ENCODE measurements at places on chromosomes 4 and X.
A peak's percentile ranks its signal among the peaks of the same experiment; 100 is the strongest.

DNA sequence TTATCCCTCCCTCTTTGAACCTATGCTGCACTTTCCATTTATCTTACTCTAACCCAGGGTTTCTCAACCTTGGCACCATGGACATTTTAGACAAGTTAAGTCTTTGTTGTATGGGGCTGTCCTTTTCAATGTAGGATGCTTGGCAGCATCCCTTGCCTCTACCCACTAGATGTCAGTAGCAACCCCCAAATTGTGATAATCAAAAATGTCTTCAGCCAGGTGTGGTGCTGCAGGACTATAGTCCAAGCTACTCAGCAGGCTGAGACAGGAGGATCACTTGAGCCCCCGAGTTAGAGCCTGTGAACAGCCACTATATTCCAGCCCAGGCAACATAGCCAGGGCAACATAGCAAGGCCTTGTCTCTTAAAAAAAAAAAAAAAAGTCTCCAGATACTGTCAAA is 7.0 kb downstream of the LRCH2 start:
- H3K4me3 ChIP-seq: no peak overlapping the region
- H3K27me3 ChIP-seq: no peaks in the 10 kb centered on the region
- H3K4me1 ChIP-seq: no peaks in the 10 kb centered on the region
- no peaks in the 10 kb centered on the region for H3K36me3 ChIP-seq
- H3K27ac ChIP-seq: no peak overlapping the region

DNA sequence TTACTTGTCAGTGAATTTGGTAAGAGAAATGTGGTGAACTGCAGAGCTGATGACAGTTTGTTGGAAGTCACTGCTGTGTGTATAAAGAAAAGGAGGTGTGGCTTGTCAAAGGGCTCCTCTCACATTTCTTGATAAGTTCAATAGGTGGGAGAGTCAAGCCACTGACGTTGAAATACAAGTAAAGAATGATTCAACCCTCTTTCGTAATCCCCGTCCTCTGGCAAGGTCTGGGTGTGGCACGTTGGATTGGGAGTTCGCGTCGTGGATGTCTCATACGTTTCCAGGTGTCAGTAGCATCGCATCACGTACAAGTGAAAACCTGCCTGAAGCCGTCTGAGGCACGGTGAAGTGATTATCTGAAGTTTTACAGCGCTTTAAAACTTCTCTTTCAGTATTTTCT is 76.4 kb downstream of the EGF start:
- DNase-seq: no peak
- no peaks in the 10 kb centered on the region for H3K27me3 ChIP-seq
- no peaks in the 10 kb centered on the region for H3K4me1 ChIP-seq
- H3K27ac ChIP-seq: no peak overlapping the region
- no peak overlapping the region for H3K4me3 ChIP-seq

GRCh38 chr4:111718763-111719559 is 426.3 kb upstream of the FAM241A start:
- H3K27ac ChIP-seq: no peak overlapping the region
- no peak for DNase-seq
- H3K36me3 ChIP-seq: no peaks in the 10 kb centered on the region

- no peaks in the 10 kb centered on the region for H3K4me1 ChIP-seq
- H3K27ac ChIP-seq: no peak overlapping the region
- H3K4me3 ChIP-seq: no peak overlapping the region
These were observed 173.9 kb upstream of the PGRMC2 start for GRCh38 chr4:128461291-128462102.

DNA sequence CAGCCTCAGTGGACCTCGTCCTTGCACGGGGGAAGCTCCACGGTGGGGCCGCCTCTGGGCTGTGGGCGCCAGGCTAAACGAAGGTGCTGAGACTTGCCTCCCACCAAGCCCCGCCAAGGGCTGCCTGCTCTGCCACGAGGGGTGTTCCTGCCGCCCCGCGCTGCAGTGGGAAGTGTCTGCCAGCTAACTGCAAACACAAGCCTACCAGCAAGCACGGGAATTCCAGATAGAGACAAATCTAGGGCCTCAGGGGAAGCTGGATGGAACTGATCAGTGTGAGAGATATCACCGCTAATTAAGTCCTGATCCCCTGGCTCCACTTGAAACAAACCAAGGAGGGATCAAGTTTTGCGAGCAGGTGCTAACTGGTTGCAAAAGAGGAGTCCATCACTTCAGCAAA is 181.6 kb upstream of the LEF1 start:
- H3K27me3 ChIP-seq: no peaks in the 10 kb centered on the region
- DNase-seq: no peak
- H3K27ac ChIP-seq: no peak overlapping the region
- H3K36me3 ChIP-seq: no peaks in the 10 kb centered on the region
- no peak overlapping the region for H3K4me3 ChIP-seq
- H3K4me1 ChIP-seq: peaks cover 11% of the 10 kb centered on the region

GRCh38 chr4:6781113-6781512 is 1.4 kb upstream of the KIAA0232 start:
- peaks cover 3% of the 10 kb centered on the region for H3K36me3 ChIP-seq
- H3K27me3 ChIP-seq: peaks cover 11% of the 10 kb centered on the region
- H3K27ac ChIP-seq: peak overlapping the region; percentile 43
- peaks cover 20% of the 10 kb centered on the region for H3K4me1 ChIP-seq

DNA sequence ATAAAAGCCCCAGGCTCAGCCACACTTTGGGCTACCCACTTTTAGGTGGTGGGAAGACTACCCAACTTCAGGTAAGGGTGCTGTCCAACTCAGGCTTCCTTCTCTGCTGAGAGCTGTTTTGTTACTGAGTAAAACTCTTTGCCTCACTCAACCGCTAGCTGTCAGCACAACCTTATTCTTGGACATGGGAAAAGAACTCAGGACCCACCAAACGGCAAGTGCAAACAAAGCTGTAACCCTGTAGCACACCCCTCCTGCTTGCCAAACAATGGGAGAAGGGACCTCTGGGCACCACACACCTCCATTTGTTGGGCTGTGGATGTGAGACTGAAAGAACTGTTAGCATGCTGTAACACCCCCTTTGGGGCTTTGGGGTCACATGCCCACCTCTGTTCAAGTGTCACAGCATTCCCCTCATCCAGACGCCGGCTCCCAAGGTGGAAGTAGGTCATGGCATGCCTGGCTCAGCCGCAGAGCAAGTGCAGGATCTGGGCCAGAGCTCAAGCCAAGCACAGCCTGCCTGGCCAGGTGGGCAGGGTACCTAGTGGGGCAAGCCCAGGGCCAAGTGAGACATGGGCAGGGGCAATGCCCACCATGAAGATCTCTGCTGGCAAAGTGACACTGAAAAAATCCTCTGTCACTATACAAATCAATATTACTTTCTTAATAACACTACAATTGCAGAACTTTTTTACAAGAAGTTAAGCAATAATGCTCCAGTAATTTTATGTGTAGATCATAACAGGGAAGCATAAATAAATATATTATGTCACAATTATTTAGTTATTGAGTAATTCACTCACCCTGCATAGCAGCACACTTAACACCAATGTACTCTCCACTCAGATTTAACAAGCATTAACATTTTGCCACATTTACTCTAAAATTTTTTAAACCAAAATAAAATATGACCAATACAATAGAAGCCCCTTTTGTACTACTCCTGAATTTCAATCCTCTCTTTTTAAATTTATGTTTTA is 107.2 kb downstream of the TBCK start:
- H3K4me1 ChIP-seq: no peaks in the 10 kb centered on the region
- H3K27ac ChIP-seq: no peak overlapping the region
- peaks cover 1% of the 10 kb centered on the region for H3K27me3 ChIP-seq
- no peak for DNase-seq

DNA sequence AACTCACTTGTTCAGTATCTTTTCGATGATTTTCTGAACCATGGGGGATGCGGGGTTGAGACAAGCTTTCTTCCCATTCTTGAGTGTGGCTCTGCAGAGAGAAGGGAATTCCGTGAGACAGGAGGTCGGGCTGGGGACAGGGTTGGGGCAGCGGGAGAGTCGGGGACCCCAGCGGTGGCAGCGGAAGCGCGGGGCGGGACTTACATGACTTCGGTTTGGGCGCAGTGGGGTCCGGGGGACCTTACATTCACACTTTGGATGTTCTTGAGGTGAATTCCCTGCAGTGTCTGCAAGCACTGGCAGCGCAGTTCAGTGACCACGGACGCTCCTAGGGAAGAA is 434 bp downstream of the CXCL3 start:
- no peaks in the 10 kb centered on the region for H3K27me3 ChIP-seq
- peaks cover 18% of the 10 kb centered on the region for H3K4me1 ChIP-seq
- no peaks in the 10 kb centered on the region for H3K36me3 ChIP-seq
- peak overlapping the region; percentile 93 for H3K4me3 ChIP-seq

- H3K27me3 ChIP-seq: peaks cover 3% of the 10 kb centered on the region
- H3K36me3 ChIP-seq: peaks cover 25% of the 10 kb centered on the region
- H3K27ac ChIP-seq: no peak overlapping the region
- no peak for DNase-seq
- no peak overlapping the region for H3K4me3 ChIP-seq
These were observed 24.2 kb downstream of the SMC1A start for GRCh38 chrX:53398216-53398615.

All from endothelial cell (in vitro differentiated cells).